ENCODE measurements at places on chromosomes 6 and 20. TPM values are rescaled to one million over a fixed set of nuclear protein-coding genes. Genes with fewer than 3 reads are reported as not detected.

GRCh38 chr6:6834356-6835222 lies 246.1 kb downstream of the LY86 start:
- DNase-seq: no peak

DNA sequence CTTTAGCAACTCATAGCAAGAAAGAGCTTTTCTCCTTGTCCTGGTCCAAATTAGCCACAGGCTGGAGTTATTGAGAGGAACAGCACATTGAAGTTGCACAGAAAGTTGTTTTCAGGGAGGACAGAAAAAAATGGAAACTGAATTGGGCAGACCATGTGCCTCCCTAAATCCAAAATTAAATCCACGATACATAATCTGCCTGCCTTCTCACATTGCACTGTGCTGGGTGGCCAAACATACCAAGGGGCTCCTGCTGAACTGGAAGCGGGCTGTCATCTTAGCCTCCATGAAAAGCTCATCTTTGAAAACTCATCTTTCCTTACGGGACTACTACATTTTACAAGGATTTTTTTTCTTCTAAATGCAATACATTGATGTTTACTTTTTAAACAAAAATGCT lies 59.9 kb downstream of the TNFAIP3 start:
- DNase-seq: no peak

Gene YTHDF1
- 31.0 TPM for total RNA-seq

DNA sequence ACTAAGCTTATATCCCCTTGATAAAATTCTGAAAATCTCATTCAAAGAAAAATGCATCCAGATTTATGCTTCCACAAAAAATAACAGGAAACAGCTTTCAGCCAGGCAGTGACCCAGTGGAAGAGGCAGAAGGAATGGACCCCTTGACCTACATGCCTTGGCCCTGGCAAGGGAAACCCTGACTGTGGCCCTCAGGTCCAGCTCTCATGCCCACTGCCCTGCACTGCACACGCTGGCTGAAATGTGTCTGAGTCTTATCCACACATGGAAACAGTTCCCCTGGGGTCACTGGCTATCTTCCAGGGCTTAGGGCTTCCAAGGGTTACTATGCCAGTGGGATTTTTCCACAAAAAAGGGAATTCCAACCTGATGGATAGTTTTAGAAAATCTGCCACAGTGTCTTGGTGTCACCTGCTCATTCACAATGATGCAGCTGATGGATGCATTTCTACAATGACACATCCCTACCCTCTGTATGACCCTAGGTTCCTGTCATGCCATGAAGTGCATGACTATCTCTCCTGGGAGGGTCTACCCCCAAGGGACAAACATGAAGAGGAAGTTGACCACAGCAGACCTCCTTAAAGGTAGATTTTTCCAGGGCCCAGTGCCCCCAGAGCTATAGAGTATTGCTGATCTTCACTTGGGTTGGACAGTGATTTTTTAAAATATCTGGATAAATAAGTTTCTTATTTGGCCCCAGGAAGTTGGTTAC lies 121.9 kb upstream of the CD93 start:
- no peak for DNase-seq

DNA sequence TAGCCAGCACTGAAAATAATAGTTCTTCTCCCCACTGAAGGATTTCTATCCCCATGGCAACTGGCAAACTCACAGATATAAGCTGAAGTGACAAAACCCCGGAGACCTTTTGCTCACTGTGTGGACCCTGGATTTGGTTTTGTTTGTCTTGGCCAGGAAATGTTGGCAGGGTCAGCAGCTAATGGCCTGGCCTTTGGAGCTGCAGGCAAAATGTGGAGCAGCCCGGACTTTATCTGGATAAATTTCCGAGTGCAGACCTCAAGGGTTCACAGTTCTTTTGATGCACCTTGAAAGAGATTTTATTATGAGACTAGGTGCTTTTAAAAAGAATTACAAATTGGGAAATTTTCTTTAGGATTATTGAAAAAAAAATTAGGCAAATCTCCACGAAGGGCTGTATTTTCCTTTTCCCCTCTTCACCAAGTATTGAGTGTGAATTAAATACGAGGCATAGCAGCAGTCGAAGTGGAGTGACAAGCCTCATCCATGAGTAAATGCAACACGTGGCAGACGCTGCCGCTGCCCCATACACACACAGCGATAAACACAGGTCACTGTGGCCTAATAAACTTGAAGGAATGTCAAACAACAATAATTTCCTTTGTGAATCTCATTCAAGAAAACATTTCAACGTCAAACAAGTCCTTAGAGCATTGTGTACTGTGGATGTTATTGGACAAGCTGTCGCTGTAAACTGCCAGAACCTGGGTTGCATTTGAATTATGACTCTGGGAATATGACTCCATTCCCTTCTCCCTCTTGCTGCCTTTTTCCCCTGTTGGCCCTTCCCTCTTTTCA lies 35.1 kb upstream of the CCN6 start:
- DNase-seq: no peak

Gene SRC
- total RNA-seq: 0.88 TPM

DNA sequence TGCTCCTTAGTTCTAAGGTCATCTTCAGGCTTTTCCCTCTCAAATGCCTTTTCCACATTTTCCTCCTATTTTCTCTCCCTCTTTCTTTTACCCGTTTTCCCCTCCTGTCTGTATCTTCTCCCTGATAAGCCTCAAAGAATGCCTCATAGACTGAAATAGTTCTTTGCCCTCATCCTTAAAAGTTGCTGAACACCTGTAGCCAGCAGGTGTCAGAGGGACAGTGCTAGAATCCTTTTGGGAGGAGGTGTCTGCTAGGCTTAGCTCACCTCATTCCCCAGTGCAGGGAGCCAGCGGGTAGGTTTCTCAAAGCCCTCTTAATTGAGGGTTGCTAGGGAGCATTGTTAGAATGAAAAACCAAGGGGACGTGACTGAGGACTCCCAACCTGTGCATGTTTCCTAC lies 204.0 kb downstream of the TSHZ2 start:
- no peak for DNase-seq

- no peak for DNase-seq
Measured at GRCh38 chr6:251920-252319, 40.4 kb upstream of the DUSP22 start.

- no peak for DNase-seq
Measured at GRCh38 chr20:60540591-60540990, 582.4 kb downstream of the CDH26 start.

- DNase-seq: no peak
Measured at GRCh38 chr20:58264271-58264670, 35.8 kb upstream of the ANKRD60 start.

DNA sequence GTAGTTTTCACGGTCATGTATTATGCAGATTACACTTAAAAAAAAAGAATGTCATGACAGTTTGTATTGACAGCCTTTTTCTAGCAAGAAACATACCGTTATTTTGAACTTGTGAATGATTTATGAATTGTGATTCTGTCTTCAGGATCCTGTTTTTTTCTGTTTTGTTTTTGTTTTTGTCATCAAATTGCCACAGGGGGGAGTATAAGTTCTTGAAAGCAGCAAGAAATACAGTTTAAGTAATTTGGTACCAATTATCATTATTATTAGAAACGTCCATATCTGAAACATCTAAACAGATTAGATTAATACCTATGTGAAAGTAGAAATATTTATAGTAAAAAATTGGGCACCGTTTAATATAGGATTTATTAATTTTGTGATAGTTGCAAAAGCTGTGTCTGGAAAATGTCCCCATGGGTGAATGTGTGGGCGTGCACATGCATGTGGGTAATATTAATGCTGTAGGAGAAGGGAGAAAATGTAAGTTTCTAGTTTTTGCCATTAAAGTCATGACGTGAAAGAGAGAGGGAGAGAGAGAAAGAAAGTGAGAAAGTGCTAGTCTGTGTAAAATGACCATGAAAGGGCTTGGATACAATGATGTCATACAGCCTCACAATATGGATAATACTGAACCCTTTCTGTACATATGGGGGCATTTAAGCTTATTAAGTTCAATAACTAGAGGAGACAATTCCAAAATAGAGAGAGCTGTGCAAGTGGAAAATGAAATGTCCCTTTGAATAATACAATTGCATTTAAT lies 9.4 kb upstream of the CCN2 start:
- no peak for DNase-seq

- DNase-seq: no peak
Measured at GRCh38 chr6:87378947-87379346, 28.8 kb upstream of the CFAP206 start.

DNA sequence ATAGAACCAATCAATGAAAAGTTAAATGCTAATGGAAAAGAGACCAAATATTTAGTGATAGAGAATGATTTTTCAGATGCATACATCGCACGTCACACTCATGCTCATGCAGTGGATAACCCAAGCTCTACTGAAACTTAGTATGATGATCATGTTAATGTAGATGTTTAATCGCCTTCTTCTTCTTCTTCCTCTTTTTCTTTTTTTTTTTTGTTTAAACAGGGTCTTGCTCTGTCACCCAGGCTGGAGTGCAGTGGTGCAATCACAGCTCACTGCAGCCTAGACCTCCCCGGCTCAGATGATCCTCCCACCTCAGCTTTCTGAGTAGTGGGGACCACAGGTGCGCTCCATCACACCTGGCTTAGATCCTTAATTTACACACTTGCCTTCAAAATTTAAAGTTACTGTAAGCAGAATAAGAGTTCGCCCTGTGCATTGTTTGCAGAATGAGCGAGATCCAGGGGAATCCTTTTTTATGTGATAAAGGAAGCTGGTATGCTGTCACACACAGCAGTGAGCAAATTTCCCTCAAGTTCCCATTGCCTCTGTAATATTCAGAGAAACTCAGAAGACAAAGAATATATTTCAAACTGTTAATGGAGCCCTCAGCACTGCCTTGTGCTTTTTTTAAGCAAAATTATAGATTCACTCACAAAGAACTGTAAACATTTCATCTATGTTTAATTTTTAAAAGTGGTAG lies 194.2 kb upstream of the SGK1 start:
- no peak for DNase-seq

Gene HLA-DQA1
- total RNA-seq: 3.4 TPM

GRCh38 chr20:38601216-38602184 lies at the start of gene ARHGAP40:
ARHGAP40 (plus strand) TSS chr20:38601809.
- peak; percentile 58 for DNase-seq

DNA sequence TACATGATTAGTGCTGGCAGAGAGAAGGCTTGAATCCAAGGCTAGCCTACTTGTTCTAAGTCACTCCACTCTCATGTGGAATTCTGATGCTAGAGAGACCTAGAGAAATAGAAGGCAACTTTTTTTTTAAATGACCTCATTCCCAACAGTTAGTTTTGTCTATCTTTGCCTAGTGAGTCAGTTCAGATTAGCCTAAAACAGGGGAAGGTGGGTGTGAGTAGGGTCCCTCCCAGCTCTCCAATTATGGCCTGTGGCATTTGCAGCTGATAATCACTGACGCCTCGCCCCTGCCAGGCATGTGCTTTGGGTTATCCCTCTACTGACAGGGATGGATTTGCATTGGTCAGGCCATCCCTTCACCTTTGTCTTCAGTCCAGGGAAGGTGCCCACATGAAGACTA lies 13.6 kb downstream of the TXLNB start:
- no peak for DNase-seq

GRCh38 chr20:61328911-61329558 lies 77.0 kb downstream of the CDH4 start:
- DNase-seq: no peak

DNA sequence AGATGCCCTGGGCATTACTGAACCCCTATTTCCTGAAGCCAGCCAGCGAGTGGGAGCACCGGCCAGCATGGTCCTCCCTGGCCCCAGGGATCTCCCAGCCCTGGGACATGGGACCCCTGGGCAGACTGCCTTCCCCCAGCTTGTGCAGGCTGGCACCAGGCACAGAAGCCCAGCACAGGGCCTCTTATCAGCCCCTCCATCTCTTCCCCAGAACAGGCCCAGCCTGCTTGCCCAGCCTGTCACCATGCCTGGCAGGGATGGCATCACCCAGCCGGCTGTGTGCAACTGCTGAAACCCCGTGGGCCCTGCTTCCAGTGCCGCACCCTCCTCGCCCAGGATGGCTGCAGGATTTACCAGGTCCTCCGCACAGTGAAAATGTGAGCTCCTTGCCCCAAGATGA lies 6.1 kb upstream of the OSBPL2 start:
- no peak for DNase-seq

Gene KCNS1
- total RNA-seq: 0.54 TPM

Gene SLC22A7
- not detected for total RNA-seq

DNA sequence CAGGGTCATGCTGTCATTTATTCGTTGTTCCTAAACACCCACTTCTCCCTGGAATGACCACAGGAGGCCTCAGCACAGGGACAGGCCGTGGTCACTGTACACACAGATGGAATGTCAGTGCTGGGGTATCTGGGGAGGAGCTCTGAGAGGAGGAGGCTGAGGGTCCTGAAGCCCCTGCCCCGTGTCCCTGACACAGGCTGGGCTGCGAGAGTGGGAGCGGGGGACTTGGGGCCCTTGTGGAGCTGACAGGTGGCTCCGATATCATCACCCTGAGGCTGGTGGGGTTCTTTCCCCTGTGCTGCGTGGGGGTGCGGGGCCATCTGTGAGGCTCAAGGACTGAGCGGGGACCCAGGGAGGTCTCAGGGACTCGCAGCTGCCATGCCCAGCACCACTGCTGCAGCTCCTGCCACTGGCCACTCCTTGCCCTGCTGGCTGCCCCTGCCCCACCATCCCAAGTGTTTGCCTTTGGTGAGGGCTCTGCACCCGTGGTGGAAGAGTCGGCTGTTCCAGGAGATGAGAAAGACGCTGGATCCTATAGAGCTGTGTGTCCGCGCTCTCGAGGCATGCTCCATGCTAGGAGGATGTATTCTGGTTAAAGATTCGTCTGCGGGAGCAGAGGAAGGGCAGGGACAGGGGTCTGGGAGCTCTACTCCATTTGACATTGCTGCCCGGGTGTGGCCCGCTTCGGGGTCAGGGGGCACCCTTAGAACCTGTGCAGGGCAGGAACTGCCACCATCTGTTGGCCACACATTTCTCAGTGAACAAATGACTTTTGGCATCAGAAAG lies 18.9 kb downstream of the NPEPL1 start:
- DNase-seq: no peak

DNA sequence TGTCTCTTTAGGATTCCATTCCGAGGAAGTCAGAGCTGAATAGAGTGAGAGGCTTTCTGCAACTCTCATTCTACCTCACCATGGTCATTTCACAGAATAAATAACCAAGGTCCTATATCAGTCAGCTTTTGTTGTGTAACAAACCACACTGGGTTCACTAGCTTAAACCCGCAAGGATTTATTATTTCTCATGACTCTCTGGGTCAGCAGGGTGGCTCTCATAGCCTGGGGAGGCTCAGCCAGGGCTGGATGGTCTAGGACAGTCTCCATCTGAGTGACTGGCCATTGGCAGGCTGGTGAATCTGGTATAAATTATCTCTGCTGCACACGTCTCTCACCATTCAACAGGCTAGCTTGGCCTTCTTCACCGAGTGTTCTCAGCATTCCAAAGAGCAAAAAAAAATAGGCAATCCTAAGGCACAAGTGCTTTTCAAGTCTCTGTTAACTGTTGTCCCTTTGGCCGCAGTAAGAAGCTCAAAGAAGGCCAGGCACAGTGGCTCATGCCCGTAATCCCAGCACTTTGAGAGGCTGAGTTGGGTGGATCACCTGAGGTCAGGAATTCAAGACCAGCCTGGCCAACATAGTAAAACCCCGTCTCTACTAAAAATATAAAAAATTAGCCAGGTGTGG lies 39.7 kb downstream of the ISM1 start:
- DNase-seq: no peak

GRCh38 chr20:53253668-53254067 lies 281.5 kb downstream of the TSHZ2 start:
- DNase-seq: no peak

- no peak for DNase-seq
Measured at GRCh38 chr6:127869183-127869582, 31.7 kb downstream of the THEMIS start.

Gene GJA1
- total RNA-seq: not detected

Gene SNPH
- total RNA-seq: 3.7 TPM

Data from activated CD8-positive, alpha-beta T cell treated with anti-CD3 and anti-CD28 coated beads for 36 hours (primary cell).